ENCODE measurements at places on chromosomes 11 and 22. TPM values are rescaled to one million over a fixed set of nuclear protein-coding genes. Genes with fewer than 3 reads are reported as not detected.

Gene SCUBE1
- 0.18 TPM for total RNA-seq

Gene GALNT18
- total RNA-seq = 34.2 TPM

Gene RANBP1
- 291 TPM for total RNA-seq

Gene HEPACAM
- not detected for total RNA-seq

Gene BTBD18
- total RNA-seq = not detected
